ENCODE measurements at places on chromosomes 7 and 10.

- peak; percentile 93 for DNase-seq
These were observed 41.9 kb upstream of the SYPL1 start for GRCh38 chr7:106153891-106154449.

DNA sequence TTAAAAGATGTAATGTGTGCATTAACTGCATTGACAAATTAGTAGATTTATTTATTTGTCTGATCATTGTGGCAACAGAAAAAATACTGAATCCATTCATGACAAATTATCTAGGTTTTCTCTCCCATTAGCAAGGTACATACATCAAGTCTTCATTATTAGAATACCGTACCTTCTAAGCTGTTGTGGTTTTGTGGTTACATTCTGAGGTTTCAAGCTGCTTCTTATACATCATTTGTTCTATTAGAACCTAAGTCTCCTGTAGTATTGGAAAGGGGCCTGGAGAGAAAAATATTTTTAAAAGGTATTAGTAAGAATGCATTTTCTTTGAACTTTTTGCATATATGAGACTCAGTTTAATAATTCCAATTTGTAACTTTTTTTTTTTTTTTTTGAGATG is 26.3 kb upstream of the CACNB2 start:
- DNase-seq: no peak

GRCh38 chr7:28418966-28419365 is 6.6 kb downstream of the CREB5 start:
- no peak for DNase-seq

- DNase-seq: peak; percentile 81
These were observed 16.1 kb upstream of the IMPDH1 start for GRCh38 chr7:128425850-128426249.

All from AG20443 (cell line).